ENCODE measurements at places on chromosomes 2 and 18.

DNA sequence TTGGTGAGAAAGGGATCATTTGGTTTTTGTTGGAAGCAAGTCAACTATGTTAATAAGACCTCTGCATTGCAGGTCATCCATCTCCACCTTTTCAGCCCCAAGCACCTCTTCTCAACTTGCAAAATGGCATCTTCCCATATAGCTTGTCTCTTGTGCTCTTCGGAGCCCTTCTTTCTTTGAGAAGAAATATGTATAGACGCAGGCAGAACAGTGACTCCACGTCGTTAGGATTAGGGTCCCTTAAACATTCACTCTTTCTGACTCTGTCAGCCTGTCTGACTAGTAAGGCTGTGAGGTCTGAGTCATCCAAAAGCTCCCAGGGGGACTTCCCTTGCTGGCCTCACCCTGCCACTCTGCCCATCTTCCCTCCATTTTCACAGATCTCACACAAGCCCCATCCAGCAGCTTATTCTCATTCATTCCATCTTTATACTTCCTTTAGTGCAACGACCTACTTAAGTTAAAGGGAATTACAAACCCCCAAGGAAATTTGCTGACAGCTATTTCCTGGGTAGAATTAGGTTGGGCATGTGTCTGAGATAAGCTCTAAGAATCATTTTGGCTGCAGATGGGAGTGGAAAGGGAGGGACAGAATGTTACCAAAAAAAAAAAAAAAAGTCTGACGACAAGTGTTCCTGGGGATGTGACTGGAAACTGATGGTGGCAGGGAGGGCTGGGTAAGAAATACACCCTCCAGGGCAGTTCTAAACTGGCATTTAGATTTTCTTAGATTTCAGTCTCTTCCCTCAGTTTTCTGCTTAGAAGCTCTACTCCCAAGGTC, 37.7 kb upstream of the MEX3C start:
- DNase-seq: no peak

DNA sequence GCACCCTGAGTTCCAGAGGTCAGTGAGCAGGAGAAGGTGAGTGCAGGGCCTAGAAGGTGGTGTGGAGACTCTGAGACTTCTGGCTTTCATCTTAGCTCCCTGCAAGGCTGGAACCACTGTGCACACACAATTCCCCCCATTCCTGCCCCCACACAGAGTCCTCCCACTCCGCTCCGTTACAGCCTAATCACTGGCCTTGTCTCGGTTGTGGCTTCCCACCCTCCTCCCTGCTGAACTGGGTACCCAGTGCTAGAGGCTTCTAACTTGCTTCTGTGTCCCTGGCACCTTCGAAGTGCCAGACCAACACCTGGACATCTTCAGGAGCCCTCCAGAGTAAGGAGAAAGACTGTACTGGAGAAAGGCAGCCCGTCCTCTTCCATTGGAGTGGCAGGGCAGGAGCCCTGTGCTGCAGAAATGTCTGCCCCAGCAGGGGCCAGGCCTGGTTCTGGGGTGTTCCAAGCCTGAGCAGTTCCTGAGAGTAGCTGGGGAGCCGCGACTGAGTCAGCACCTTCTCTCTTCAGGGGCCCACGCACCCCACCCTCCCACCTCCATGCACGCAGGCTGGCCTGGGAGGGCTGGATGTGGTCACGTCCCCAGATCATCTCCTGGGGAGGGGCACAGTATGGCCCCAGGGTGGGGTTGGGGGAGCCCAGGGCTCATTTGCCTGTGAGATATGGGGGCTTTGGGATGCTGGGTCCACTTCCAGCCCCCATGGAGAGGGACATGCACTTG, 23.4 kb downstream of the CROCC2 start:
- DNase-seq: no peak

DNA sequence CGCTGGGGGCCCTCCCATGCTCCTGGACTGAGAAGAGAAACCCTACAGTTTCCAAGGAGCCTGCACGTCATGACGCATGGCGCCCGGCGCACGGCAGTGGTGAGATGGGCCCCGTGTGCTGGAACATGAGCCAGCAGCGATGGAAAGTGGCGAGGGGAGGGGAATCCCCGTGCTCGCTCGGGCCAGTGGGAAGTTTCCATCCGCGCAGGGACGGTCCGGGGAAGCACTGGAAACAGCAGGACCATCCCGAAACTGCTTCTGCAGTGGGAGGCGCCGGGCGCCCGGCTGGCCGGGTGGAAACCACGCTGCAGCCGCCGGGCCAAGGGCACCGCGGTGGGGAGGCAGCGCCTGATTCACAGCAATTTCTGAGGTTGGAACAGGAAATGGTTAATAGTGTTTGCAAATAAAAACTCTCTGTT, 4.9 kb upstream of the PDCD1 start:
- DNase-seq: no peak

GRCh38 chr2:136173126-136173525, 55.2 kb upstream of the CXCR4 start:
- DNase-seq: no peak

GRCh38 chr2:123453772-123454171, 571.3 kb upstream of the CNTNAP5 start:
- no peak for DNase-seq
